ENCODE measurements at places on chromosomes 6 and 20.

DNA sequence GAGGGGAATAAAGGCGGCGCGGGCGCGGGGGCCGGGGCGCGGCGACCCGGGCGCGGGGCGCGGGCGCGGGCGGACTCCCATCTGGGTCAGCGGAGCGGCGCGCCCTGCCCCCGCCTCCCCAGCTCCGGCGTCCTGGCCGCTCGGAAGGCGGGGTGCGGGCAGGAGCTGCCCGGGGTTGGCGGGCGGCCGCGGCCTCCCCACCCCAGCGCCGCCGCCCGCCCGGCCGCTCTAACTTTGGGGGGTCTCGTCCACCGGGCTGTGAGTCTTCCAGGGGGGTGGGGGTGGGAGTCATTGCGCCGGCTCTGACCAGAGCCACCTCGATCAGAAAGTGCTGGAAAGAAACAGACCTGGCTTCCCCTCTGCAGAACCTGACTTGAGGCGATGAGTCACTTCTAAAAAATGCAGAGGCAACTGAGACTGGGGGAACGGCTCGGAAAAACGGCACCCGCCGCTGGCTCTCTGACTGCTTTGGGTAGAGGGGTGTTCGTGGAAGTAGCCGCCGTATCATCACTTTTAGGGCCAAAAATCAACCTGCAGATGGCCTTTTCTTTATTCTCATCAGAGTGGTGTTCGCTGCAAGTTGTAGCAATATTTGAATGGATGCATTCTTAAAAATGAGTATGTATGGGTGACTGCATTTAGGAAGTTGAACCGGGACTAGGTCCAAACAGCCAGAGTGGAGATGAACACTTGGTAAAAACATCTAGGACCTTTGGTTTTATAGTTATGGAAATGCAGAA is 667 bp downstream of the CAP2 start:
- no peak for DNase-seq

DNA sequence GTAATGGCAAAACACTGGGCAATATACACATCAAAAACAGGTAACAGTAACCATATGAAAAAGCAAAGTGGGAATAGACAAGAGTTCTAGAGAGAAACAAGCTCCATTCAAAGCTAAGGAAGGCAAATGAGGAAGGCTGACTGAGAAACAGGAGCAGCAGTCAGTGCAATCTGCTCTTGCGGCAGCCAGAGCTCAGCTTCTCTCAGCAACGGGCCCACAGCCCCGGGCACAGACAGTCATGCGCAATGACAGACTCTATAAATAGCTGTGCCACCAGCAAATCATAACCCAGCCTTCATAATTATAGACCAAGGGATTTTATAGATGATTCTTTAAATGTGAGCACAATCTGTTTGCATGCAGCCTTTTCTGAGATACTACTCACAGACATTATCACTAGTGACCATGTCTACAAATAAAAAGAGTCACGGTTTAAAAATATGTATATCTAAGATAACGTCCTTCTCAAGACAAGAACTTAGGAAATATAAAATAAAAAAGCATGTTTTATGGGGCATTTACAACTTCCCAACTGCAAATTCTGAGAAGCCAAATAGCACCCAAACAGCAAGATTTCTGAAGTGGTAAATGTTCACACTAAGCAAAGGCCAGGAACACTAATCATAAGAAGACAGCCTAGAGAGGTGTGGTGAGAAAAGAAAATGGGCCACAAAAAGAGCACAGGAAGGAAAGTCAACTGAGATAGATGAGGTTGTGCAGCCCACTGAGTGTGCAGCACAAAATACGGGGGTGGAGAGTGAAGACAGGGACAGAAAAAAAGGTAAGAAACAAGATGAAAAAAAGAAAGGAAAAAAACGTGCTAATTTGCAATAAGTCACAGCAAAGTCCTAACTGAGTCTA is 39.9 kb upstream of the BEND6 start:
- no peak for DNase-seq

- peak; percentile 66 for DNase-seq
Measured at GRCh38 chr20:50575865-50576720, 65.9 kb downstream of the PTPN1 start.

DNA sequence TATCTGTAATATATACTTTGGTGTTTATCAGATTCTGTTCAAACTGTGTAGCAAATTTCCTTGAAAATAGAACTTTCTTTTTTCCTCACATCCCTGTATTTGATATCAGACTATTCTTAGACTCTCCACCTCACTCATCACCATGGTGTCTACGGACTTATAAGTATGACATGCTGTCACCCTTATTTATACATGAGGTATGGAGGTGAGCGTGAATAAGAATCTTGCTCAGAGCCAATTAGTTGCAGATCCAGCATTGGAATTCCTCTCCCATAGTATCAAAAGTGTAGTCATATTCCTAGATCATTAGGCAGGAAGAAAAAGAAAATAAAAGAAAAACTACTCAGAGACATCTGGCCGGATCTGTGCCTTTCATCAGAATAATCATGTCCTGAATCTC is 43.0 kb downstream of the TPD52L1 start:
- no peak for DNase-seq

DNA sequence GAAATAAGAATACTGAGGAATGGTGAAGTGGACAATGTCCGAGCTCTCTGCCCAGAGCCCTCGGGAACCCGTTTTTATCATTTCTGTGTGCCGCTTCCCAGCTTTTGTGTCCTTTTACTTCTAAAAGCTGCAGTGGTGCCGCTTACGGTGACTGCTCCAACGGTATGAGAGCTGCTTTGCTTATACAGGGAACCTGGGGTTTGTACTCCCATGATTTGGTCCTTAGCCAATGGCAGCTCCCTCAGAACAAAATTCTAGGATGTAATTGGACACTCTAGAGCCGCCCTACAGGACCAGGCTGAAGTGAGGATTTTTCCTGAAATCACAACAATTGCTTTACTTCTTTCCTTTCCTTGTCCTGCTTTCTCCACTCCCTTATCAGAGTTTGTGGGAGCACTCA is 24.2 kb upstream of the PCSK2 start:
- no peak for DNase-seq

DNA sequence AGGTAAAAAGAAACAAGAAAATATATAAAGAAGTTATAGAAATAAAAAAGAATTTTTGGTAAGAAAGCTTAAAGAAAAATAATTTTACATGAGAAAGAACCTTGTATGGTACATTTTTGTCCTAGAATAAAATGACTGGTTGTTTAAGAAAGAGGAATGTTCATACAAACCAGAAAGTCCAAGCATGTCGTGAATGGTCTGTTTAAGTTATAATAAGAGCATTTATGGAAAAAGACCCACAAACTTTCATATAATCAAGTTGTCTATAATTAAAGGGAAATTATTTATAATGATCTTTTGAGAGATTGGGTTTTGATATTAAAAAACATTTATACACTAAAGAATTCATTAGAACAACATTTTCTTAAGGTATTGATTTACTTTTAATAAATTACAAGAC is 27.8 kb upstream of the FAM110A start:
- no peak for DNase-seq

- no peak for DNase-seq
Measured at GRCh38 chr20:12825226-12825595, 183.6 kb upstream of the SPTLC3 start.

GRCh38 chr6:77568570-77568969 is 84.3 kb upstream of the MEI4 start:
- DNase-seq = no peak

DNA sequence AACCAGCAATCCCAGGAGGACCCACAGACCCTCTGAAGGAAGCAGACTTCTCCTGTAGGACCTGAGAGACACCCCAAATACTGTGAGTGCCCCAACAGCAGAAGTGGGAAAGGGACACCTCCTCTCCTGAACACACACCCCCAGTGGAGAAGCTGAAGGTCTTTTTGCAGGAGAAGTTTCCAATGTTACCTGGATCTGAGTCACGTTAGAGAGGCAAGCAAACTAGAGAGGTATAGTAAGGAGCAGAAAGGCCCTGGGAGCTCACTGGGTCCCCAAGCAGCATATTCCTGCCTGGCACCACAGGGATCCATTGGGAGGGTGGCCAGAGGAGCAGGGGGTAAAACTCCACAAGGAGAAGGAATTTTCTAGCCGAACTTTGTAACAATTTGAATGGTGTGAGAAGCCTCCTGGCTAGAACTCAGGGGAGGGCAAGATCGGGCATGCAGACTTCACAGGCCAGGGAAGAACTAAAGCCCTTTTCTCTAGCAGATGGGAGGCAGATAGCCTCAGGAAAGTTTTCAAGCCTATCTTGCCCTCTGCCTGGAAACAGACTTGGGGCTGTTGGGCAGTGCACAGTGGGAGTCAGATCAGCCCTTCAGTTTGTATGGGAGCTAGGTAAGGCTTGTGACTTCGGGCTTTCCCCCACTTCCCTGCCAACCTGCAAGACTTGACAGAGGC is 68.2 kb upstream of the SSTR4 start:
- DNase-seq = no peak

GRCh38 chr6:111606620-111607115 is 990 bp upstream of the TRAF3IP2 start:
- DNase-seq = no peak

- no peak for DNase-seq
Measured at GRCh38 chr6:17591287-17591686, 8.8 kb upstream of the FAM8A1 start.

GRCh38 chr6:107491760-107492660 is 2.1 kb downstream of the SOBP start:
- DNase-seq = no peak

DNA sequence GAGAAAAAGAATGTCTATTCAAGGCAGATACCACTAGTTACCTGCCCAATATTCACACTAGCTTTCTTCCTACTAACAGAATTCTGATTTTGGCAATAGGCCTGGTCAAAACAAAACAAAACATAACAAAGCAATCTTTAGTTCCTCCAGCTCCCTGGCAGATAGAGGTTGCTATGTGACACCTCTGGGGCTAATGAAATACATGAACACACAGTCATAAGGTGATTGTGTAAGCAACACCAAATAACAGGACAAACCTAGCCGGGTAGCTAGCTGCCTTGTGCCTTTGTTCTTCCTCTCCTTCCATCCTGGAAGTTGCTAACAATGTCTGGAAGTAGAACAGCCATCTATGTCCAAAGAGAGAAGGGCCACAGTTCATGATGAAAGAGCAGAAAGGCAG is 6.0 kb upstream of the HMGN3 start:
- no peak for DNase-seq

- DNase-seq = no peak
Measured at GRCh38 chr6:122077603-122078002, 321.8 kb upstream of the HSF2 start.

DNA sequence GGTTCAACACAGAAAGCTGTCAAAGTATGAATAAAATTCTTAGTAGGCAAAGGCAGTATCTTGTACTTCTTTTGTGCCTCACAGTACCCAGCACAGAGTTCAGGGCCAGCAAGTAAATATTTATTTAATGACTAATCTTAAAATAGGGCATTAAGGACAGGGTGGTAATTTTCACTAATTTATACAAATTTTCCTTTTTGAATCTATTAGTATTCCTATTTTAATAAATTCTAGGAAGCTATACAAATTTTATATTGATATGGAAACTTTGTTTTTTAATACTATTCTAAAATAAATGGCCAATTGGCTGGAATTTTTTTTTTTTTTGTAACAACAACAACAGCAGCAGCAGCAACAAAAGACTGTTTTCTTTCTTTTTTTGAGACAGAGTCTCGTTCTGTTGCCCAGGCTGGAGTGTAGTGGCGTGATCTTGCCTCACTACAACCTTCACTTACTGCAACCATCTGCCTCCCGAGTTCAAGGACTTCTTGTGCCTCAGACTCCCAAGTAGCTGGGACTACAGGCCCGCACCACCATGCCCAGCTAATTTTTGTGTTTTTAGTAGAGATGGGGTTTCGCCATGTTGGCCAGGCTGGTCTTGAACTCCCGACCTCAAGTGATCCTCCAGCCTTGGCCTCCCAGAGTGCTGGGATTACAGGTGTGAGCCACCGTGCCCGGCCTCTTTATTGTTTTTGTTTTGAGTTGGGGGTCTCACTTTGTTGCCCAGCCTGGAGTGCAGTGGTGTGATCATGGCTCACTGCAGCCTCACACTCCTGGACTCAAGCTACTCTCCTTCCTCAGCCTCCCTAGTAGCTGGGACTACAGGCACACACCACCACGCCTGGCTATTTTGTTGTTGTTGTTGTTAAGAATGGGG is 85.2 kb downstream of the FKBP5 start:
- DNase-seq = no peak

DNA sequence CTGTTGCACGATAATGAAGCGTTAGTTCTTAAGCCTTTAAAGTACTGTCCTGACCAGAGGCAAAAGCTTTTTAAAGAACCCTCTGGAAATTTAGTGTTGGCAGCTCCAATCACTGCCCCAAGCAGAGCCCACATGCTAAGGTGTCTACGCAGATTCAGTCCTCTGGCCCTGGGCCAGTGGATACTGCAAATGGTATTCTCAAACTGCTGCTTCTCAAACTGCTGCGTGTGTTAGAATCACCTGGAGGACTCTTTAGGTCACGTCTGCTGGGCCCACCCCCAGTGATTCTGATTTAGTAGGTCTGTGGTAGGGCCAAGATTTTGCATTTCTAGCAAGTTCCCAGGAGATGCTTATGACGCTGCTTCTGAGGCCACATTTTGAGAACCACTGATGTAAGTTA is 96.0 kb upstream of the CCDC28A start:
- DNase-seq = no peak

DNA sequence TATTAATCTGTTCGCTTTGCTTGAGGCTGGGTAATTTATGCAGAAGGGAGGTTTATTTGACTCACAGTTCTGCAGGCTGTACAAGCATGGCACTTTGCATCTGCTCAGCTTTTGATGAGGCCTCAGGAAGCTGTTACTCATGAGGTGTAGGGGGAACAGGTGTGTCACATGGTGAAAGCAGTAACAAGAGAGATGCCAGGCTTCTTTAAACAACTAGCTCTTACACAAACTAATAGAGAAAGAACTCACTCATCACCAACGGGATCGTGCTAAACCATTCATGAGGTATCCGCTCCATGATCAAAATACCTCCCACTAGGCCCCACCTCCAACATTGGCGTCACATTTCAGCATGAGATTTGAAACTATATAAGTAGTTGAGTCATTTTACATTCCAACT is 34.4 kb upstream of the GCLC start:
- no peak for DNase-seq

DNA sequence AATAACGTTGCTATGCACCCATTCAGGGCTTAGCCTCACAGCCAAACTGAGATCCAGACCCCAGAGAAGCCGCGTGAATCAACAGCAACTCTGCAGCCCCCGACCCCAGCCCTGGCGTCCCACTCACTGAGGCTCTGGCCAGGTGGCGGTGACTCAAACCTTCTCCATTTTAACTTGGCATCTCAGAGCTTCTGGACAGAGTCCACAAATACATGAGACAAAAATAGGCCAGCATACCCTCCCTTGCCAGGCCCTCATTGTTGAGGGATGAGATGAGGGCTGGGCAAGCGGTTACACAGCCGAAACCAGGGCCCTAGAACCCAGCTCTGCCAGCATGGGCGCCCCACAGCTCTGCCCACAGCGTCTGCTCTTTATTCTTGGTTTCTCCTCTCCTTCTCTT is 118.4 kb downstream of the MYLK4 start:
- no peak for DNase-seq

GRCh38 chr6:163062790-163063189 is 335.0 kb downstream of the PACRG start:
- DNase-seq = no peak

- DNase-seq = no peak
Measured at GRCh38 chr6:105113422-105113821, 66.4 kb downstream of the POPDC3 start.

Measured in CD4-positive, alpha-beta T cell treated with Interleukin-15 for 1 hour (primary cell).